ENCODE measurements at places on chromosomes 7 and 10. TPM values are rescaled to one million over a fixed set of nuclear protein-coding genes. Genes with fewer than 3 reads are reported as not detected.

DNA sequence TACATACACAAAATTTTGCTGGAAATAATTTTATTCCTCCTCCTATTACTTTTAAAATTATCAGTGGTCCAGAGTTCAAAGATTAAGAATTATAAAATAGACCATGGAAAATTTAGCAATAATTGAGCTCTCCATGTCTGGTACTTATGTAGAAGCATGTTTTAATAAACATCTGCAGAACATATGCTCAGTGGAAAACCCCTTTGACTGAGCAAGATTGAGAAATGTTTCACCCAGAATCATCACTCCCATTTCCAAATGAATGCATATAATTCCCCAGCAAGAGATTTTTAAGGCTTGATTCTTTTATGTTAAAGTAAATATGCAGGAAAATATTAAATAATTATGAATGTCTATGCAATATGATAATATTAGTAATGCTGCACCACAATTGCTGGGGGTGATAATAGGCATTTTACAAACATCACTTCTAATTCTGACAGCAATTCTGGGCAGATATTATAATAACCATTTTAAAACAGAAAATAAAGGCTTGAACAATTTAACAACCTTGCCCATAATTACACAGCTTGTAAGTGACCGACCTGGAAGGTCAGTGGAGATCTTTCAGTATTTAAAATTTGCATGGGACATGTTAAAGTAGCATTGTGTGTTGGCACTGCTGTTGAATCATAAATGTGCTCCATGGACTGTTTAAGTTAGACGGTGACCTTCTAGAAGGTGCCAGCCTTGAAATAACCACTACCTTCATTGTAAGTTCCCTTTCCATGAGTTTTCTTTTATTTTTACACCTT is 45.6 kb upstream of the TES start:
- DNase-seq = no peak

- DNase-seq = no peak
Observed at GRCh38 chr10:123241391-123242141, 87.4 kb downstream of the BUB3 start.

GRCh38 chr7:138978541-138979184 is 2.5 kb downstream of the KIAA1549 start:
- no peak for DNase-seq

DNA sequence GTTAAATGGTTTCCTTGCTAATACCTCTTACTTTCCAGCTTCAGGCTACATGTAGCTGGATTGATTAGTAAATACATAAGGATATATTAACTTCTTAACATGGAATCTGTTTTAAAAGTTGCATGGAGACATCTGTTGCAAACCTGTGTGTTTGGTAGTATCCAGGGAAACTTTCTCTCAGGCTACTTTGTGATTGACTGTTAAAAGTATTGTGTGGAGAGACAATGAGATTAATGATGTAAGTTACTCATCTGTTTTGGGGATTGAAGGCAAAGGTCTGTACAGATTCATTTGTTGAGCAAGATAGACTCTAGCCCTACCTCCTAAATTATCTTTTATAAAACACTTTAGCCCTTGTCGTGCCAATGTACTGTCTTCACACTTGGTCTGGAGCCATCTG is 6.6 kb downstream of the CREB5 start:
- DNase-seq = no peak

GRCh38 chr10:102196893-102197292 is 29.2 kb upstream of the ELOVL3 start:
- no peak for DNase-seq

Gene MAGI2
- 5.4 TPM for total RNA-seq

Gene STEAP2
- 4.1 TPM for total RNA-seq

Gene UMAD1
- 19.9 TPM for total RNA-seq

Measured in Panc1 (cell line).